ENCODE measurements at places on chromosomes 3 and 15.
A peak's percentile ranks its signal among the peaks of the same experiment; 100 is the strongest.

- DNase-seq, result no peak
These were observed 25.5 kb downstream of the PGPEP1L start for GRCh38 chr15:98981851-98982722.

DNA sequence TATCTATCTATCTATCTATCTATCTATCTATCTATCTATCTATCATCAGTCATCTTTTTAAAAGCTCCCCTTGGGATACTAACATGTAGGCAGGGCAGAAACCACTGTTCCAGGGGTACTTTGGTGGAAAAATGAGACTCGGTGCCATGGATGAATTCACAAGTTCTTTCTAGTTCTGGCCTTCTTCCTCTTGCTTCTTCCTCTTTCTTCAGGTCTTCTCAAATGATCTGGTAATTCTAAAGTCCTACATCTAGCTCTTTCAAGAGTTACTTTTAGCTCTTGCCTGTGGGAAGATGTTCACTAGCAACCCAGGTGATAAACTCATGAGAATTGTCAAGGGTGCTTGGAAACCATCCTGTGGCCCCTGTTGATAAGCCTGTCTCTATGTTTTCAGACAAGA is 168.5 kb upstream of the TBC1D5 start:
- no peak for DNase-seq

DNA sequence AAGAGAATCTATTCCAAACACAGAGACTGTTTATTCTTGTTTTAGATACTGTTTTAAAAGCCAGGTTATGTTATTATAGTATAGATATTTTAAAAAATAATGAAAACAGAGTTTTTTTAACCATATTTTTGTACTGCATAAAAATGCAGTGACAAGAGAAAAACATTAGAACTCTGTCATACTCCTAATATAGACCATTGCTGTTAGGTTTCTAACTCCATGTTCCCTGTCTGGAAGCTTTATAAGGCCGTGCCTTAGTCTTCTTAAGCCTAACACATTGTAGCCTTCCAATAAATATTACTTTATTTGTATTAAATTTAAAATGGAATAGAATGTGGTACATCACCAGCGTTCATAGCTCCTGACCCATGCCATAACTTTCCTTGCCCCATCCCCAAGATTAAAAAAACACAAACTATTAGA is 53.2 kb downstream of the MBNL1 start:
- no peak for DNase-seq

GRCh38 chr3:173893835-173894234 is 496.3 kb downstream of the NLGN1 start:
- no peak for DNase-seq

DNA sequence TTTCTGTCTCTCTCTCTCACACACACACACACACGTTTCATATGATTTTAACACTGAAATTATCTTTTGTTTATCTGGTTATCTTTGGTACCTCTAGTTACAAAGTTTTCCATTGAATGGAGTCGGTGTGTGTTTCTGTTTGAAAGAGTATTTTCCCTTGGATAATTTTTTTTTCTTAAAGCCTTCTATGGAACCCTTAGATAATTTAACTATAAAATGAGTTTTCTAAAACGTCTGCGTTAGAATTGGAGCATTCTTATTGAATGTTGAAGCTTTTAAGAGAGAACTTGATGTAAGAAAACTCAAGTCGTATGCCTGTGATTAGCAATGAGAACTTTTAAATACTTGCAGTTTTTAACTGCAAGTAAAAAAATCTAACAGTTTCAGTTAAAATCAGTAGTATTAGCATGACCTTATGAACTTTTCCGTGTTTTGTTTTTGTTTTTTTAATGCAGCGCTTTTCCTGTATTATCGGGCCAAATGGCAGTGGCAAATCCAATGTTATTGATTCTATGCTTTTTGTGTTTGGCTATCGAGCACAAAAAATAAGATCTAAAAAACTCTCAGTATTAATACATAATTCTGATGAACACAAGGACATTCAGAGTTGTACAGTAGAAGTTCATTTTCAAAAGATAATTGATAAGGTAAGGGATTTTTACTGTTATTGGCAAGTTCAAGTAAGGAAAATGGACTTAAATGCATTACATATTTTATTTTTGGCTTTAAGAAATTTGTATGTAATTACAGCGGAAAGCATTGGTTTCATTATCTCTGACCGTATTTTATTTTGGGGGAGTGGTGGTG is 3.0 kb downstream of the SMC4 start:
- DNase-seq, result no peak

DNA sequence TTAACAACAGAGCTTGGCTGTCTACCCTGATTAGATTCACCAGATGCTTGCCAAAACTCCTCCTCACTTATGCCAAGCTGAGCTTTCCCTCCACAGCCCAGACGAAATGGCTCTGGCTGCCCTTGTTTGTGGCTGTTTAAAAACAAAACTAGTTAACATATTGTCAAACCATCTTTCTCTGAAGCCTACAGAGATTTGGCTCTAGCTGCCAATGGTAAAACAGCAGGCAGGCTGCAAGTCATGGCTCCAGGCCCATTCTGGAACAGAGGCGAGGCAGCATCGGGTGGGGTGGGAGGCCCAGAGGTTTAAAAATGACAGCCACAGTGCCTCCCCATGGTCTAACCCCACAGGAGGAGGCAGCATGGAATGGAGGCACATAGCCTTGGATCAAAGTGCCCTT is 75.9 kb downstream of the SCN5A start:
- DNase-seq, result no peak

GRCh38 chr3:85487375-85487774 is 528.6 kb downstream of the CADM2 start:
- DNase-seq, result no peak

- DNase-seq, result no peak
These were observed 8.8 kb downstream of the ADPRH start for GRCh38 chr3:119588112-119588511.

DNA sequence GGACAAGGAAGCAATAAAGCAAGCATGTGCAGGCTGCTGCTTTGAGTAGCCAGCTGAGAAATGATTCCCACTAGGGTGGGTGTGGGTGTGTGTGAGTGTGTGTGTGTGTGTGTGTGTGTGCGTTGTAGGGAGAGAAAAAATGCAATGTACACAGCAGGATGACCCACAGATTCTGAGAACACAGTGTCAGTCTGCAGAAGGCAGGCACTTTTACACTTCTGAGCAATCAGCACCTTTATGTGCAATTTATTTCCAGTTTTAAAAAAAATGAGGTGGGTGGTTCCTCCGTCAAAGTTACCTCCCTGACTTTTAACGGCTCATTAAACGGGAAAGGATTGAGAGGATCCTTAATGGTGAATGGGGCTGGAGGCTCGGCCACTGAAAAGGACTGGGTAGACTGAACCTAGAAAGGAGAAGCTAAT is 38.5 kb upstream of the LIPC start:
- no peak for DNase-seq

- DNase-seq, result peak; percentile 53
These were observed 21.2 kb downstream of the NGRN start for GRCh38 chr15:90286678-90287077.

GRCh38 chr3:189580190-189580589 is 51.0 kb upstream of the TP63 start:
- DNase-seq, result no peak

- DNase-seq, result peak; percentile 65
These were observed 766.8 kb downstream of the TBL1XR1 start for GRCh38 chr3:176430244-176431037.

DNA sequence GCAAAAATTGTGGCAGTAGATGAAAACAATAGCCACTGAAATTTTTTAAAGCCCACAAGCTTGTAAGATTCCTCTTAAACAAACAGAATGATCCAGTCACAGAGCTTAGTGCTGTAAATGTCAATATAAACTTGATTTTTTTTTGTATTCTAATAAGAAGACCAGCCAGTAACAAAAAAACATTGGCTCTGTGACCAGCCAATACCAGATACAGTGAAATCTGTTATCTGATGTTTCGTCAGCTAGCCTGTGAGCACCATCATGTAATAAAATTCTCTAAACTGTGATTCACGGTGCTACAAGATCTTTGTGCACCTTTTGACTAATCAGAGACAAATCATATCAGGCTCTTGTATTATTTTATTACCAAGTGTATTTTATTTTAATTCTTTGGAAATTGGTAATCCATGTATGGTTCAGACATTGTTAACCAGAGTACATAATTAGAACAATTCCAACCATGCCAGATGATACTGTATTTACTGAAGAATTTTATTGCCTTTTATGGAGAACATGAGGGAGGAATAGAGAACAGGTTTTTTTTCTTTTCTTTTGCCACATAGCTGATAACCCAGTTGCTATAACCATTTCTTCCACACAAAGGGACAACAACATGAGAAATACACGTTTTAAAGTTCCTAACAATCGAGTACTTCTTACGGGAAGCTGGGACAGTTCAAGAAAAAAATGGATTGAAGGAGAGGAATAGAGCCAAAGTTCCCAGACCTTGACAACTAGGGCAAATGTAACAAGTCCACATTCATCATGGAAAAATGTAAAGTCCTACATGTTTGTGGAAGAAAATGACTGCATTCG is 71.9 kb downstream of the FILIP1L start:
- peak; percentile 20 for DNase-seq

DNA sequence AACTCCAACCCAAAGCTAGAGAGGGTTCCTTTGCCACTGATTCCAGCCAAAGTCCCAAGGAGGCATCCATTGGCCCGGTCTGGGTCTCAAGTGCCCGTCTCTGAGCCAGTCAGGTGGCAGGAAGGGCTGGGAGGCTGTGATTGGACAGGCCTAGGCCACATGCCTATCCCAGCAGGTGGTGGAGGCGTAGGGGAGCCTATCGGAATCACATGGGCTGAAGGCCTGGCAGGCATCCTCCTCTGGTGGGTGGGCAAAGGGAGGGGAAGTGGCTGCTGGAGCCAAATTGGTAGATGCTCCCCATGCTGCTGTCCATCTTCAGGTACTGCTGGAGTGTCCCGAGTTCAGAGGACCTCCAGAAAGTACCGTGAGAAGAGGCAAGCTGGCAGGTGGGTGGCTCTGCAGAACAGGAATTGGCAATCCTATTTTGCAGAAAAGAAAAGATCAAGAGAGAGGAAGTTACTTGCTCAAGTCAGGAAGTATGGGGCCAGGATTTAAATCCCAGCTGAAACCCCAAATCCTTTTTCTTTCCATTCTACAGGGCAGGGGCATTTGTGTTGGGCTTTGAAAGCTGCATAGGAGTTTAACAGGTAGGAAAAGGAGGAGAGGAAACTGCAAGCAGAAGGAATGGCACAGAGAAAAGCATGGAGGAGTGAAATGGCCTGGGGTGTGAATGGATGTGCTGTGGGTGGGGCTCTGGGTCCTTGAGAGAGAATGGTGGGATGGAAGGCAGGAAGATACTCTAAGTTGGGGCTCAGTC is 3.7 kb downstream of the CHST13 start:
- DNase-seq, result no peak

Measured in RKO (cell line).